ENCODE measurements at places on chromosomes 2 and 18.

GRCh38 chr2:131041402-131042147, 51.7 kb downstream of the FAM168B start:
- no peak for DNase-seq

- no peak for DNase-seq
Observed at GRCh38 chr18:39313992-39314391, 1748.4 kb upstream of the CELF4 start.

- no peak for DNase-seq
Observed at GRCh38 chr2:190482451-190482850, 52.1 kb downstream of the NEMP2 start.

- no peak for DNase-seq
Observed at GRCh38 chr18:9173770-9174233, 37.2 kb downstream of the ANKRD12 start.

DNA sequence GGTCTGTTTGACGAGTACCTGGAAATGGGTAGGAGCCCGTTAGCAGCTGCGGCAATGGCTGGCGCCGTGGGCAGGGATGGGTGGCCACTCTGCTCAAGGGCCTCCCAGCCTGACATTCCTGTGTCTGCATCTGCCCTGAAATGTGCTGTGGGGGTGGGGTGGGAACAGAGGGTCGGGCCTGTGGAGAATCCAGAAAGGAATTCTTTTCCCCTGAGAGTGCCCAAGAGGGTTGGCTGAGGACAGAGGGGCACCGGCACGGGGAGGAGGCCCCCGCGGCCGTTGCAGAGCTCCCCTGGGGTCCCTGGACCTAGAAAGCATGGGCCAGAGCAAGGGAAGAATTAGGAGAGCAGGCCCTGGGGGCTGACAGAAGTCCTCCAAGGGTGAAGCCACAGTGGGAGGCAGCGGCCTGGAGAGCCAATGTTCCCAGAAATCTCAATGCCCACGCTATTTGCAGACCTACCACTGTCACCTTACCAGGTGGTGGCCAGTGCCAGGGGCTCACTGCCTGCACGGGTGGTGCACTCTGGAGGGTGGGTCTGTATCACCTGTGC, 27.8 kb downstream of the ANO7 start:
- no peak for DNase-seq

GRCh38 chr2:16816016-16816415, 150.4 kb upstream of the CYRIA start:
- DNase-seq = no peak

DNA sequence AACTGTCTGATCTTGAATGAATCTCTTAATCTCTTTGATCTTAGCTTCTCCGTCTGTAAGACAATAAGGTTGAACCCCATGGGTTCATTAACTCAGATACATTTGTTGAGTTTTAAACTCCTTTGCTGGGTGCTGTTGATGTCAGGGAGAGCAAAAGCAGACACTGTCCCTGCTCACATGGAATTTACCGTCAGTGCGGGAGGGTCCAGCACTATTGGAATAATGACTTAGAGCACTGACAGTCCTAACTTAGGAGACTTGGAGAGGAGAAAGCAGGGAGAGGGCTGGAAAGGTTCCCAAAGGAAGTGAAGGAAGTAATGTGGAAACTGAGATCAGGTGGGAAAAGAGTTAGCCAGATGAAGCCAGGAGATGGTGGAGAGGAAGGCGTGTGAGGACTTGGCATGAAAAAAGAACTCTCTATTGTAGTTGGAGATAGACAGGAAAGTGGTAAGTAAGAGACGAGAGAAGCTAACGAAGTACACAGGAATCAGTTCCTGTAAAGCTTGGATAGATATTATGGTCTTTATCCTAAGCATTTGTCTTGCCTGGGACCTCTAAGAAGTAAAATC, 141.4 kb upstream of the SERTAD2 start:
- no peak for DNase-seq

GRCh38 chr2:197993830-197994229, 189.4 kb downstream of the PLCL1 start:
- no peak for DNase-seq

GRCh38 chr2:138742441-138743057, 37.6 kb downstream of the NXPH2 start:
- peak; percentile 6 for DNase-seq

DNA sequence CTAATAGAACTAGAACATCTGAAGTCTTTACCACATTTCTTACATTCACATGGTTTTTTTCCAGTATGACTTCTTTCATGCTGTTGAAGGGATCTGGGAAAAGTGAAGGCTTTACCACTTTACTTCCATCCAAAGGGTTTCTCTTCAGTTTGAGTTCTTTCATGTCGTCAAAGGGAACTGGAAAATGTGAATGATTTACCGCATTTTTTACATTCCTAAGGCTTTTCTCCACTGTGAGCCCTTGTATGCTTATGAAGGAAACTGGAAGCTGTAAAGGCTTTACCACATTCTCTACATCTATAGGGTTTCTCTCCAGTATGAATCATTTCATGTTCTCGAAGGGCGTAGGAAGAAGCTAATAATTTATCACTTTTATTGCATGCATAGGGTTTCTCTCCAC, 46.7 kb downstream of the NBEAL1 start:
- no peak for DNase-seq

- no peak for DNase-seq
Observed at GRCh38 chr18:58432050-58432727, 196.7 kb downstream of the ALPK2 start.

GRCh38 chr2:143193121-143193520, 63.9 kb downstream of the ARHGAP15 start:
- peak; percentile 31 for DNase-seq

DNA sequence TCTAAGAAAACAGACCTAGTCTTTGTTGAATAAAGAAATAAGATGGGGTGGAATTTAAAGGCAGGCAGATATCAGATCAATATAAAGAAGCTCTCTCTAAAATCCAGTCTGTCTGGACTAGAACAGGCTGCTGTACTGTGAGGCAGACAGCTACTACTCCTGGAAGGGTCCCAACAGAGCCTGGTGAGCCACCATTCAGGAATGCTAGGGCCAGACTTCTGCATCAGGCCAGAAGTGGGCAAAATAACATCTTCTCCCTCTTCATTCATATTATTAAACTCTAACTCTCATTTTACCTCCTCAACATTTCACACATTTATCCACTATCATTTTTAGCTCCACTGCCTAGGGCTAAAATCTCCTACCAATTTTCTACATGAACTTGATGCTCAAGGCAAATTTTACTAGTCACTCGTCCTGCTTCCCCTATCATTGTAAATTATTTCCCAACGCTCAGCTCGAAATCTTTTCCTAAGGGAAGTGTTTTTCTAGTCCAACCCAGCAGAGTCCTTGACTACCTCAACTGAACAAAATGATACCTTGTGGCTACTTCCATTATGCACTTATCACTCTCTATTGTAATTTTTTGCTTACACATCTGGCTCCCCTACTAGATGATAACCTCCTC, 45.2 kb upstream of the GLS start:
- DNase-seq = no peak

DNA sequence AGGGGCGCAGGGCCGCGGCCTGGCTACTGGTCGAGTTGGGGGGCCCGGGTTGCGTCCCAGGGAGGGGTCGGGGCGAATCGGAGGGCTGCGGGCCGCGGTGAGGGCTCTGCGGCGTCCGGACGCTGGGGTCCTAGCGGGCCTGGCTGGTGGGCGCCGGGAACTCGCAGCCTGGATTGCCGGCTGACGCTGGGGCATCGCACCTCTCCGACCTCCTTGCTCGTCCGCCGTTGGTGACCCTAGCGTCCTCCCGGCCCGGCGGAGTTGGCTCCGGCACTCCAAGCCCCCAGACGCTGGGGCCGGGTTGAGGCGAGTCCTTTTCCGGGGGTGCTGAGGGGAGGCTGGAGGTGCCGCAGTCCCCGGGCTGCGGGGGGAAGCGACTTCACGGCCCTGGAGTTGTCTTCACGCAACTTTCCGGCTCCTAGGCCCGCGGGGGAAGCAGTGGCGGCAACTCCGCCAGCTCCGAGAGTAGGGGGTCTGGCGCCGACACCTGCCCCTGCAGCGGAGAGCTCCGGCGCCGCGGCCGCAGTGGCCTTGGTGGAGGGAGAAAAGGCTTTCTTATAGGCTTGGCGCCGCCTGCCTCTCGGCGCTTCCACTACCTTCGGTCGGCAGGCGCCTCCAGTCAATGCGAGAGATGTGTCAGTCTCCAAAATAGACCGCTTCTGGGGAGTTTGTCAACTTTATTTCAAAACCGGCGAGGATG, 70.3 kb downstream of the HAUS1 start:
- DNase-seq = peak; percentile 27

GRCh38 chr2:33241581-33241980, 234.9 kb upstream of the RASGRP3 start:
- no peak for DNase-seq

DNA sequence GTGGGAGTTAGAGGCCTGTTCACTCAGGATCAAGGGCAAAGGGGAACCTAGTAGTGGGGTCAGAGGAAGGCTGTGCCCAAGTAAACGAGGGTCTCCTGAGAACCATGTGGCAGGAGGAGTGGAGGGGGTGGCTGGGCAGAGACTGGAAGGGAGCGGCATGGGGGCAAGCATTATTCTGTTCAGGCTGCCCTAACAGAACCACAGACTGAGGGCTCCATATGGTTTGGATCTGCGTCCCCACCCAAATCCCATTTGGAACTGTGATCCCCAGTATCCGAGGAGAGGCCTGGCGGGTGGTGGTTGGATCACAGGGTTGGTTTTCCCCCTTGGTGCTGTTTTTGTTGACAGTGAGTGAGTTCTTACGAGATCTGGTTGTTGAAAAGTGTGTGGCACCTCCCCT, 287.0 kb downstream of the PHLPP1 start:
- no peak for DNase-seq

GRCh38 chr2:86229221-86229620, 30.0 kb downstream of the MRPL35 start:
- no peak for DNase-seq

DNA sequence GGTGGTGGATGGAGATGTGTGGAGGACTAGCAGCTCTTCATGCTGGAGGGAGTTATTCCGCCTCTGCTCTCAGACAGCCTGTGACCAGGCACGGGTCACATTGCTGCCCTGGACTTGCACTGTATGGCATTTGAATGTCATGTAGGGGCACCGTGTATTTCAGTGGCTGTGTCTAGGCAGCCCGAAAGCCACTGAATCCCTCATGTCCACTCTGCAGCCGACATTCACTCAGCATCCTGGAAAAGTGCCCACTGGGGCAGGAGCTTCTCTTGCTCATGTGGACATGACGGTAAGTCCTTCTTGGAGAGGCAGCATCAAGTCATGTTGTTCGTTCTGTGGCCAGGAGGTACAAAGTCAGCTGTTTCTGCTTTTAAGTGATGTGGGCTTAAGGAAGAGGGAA, 127.9 kb downstream of the SH3RF3 start:
- DNase-seq = no peak

DNA sequence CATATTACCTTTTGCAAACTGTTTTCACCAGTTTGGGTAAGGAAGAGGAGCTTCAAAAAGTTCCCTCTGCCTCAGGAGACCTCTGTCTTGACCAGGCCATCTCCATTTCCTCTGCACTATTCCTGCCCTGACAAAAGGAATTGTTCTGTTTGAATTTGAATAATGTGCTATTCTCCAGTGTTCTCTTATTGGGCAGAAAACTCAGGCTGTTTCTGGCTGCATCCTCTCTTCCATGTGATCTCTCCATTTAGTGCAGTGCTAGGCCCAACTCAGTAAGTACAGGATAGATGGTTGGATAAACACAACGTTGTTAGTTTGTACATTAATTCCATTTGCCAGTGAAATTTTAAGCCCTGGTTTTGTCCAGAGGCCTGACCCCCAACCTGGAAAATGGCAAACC, 102.2 kb upstream of the CELF4 start:
- no peak for DNase-seq

GRCh38 chr2:108615480-108616090, 81.3 kb downstream of the LIMS1 start:
- no peak for DNase-seq

DNA sequence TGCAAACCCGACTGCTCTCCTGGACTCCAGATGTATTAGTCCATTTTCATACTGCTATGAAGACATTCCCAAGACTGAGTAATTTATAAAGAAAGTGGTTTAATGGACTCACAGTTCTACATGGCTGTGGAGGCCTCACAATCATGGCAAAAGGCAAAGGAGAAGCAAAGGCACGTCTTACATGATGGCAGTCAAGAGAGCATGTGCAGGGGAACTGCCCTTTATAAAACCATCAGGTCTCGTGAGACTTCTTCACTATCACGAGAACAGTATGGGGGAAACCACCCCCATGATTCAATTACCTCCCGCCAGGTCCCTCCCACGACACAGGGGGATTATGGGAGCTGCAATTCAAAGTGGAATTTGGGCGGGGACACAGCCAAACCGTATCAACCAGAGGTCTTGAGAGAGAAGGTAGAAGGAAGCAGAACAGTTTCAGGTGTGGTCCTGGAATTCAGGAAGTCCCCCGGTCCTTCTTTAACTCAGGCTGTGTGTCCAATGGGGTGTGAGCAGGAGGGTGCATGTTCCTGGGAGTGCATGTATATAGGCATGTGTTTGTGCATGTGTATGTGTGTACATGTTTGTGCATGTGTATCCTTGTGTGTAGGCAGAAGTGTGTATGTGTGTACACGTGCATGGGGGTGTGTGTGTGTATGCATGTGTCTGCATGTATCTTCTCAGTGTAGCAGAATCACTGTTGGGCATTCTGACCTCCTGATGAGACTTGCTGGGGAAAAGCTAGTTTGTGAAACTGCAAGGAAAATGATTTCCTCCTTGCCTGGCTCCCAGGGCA, 46.2 kb downstream of the GREB1 start:
- DNase-seq = no peak

DNA sequence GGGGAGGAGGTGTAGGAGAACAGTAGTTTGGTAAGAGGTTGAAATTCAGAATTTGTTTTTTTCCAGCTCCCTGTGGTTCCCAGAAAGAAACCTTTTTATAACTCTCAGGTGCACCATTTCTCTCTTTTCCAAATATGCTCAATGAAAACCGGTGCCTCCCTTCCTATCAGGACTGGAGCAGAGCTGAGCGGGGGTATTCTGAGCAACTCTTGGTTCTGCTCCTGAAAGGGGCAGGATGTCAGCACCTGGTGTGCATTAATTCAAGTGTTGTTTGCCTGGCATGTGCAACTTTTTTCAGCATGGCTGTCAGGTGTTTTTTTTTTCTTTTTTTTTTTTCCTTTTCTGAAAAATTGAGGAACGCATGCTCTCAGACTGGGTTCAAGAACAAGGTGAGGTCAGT, 74.1 kb downstream of the MAPK4 start:
- DNase-seq = no peak

DNA sequence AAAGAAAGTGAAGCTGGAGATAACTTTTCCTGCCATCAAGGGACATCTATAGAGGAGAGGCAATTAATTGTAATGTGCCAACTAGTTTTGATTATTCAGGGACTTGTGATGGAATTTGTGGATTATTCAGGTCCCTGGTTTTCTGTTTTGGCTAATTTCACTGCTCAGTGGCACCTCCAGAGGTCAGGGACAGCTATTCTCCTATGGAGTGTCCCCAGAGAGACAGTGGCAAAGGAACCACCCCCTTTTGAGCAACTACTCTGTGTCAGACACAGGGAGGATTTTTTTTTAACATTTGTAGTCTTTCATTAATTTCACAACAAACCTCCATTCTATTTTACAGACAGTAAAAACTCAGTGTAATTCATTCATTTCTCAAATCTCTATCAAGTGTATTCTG, 206.0 kb upstream of the SPRED2 start:
- DNase-seq = no peak
